ENCODE measurements at places on chromosomes 11 and 22.

DNA sequence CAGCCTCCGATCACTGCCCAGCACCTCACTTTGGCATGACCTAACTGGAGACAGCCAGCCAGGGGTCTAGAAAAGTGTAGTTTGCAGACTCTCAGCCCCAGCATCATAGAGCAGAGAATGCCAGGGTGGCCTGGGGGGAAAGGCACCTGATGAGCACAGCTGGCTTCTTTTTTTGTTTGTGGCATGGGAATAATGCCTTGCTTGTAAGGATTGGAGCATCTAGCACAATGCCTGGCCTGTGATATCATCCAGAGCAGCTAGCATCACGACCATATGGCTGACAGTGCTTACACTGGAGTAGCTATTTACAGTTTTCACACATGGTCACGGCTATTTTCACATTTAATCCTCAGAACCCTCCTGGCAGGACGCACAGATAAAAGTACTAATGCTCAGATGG lies 594.8 kb upstream of the B3GAT1 start:
- DNase-seq = peak; percentile 61

- DNase-seq = no peak
Measured at GRCh38 chr11:75562836-75563484, 907 bp downstream of the SERPINH1 start.

- no peak for DNase-seq
Measured at GRCh38 chr11:61413496-61413895, 16.3 kb downstream of the CPSF7 start.

- DNase-seq = no peak
Measured at GRCh38 chr11:64314805-64315561, 2.4 kb downstream of the TRMT112 start.

DNA sequence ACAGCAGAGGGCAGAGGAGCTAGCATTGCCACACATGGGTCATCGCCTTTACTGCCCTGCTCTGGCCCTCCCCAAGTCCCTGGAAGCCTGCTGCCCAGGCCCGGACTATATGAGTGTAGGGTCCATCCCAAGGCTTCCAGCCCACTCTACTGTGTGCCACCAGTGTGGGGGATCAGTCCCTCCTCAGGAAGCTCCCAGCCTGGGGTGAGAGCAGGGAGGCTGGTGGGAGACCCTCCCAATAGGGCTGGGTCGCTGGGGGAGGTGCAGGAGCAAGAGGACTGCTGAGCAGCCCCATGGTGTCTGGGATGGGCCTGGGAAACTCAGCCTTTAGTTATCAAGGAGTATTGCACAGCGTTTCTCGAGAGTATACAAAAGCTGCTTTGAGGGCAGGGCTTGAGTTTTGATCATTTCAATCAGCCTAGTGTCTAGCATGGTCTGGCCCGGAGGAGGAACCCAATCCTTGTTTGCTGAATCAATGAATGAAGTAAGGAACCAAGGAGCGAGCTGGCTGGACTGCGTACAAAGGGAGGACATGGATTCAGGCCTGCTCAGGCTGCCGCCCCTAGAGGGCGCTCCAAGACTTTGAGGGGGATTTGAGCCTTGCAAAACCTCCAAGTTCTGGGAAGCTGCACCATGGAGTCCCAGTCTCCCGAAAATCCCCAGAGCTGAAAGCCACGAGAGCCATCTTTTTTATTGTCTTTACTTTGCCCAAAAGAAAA lies 89.0 kb upstream of the PARVA start:
- DNase-seq = peak; percentile 80

GRCh38 chr11:128929991-128930390 lies 12.7 kb downstream of the TP53AIP1 start:
- DNase-seq = no peak

DNA sequence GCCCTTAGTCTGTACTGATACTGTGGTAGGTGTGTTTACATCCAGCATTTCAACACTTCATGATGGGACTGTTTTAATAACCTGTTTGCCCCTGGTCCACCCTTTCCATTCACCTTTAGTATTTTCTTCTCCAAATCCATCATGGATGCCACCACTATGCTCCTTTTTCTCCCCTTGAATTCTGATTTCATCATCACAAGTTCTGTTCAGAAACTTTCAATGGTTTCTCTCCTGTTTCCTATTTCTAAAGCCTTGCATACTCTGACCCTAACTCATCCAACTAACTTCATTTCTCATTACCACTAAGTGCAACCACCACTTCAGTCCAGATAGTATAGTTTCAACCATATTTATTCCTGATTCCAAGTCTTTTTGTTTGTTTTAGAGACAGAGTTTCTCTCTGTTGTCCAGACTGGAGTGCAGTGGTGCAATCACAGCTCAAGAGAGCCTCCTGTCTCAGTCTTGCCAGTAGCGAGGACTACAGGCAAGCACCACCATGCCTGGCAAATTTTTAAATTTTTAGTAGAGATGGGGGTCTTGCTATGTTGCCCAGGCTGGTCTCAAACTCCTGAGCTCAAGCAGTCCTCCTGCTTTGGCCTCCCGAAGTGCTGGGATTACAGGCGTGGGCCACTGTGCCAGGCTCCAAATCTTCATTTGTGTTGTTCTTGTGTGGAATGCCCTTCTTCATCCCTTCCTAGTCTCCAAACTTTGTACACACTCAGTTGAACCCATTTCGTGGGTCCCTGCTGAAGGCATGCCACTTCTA lies 1.2 kb upstream of the LIN7C start:
- DNase-seq = no peak

GRCh38 chr11:48087974-48088681 lies 107.8 kb downstream of the PTPRJ start:
- DNase-seq = no peak

DNA sequence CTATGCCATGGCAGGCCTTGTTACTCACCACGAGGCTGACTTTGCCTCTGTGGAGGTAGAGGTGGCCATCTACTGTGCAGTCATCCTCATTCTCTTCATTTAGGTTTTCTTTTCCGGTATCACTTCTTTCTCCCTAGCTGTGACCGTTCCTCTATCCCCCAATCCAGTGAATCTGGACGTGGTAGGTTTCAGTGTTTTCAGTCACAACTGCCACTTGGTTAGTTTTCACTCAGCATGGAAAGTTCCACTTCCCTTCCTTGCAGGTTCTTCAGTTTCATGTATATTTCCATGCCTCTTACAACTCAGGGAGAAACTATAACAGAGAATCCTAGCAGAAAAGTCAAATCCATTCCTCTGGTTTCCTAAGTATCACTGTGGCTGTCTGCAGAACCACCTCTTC lies 1.9 kb downstream of the HPS4 start:
- DNase-seq = no peak

- DNase-seq = no peak
Measured at GRCh38 chr11:19352072-19352770, 111.5 kb upstream of the E2F8 start.

- DNase-seq = no peak
Measured at GRCh38 chr11:129040934-129041333, 98.3 kb upstream of the TP53AIP1 start.

GRCh38 chr11:68282141-68282860 lies 10.5 kb upstream of the C11orf24 start:
- DNase-seq = no peak

DNA sequence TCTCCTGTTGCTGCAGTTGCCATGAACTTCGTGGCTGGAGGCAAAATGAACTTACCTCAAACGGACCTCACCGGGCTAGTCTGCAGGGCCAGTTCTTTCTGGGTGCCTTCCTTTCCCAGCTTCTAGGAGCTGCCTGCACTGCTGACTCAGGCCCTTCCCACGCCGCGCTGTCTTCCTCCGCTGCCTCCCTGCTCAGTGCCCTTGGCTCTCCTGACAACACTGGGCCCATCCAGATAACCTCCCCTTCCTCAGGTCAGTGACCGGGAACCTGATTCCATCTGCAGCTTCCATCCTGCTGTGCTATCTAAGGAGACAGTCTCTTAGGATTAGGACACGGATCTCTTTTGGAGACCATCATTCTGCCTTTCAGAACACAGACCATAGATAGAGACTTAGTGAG lies 19.3 kb downstream of the MOB2 start:
- no peak for DNase-seq

- no peak for DNase-seq
Measured at GRCh38 chr22:36726007-36726380, 22.4 kb upstream of the CACNG2 start.

DNA sequence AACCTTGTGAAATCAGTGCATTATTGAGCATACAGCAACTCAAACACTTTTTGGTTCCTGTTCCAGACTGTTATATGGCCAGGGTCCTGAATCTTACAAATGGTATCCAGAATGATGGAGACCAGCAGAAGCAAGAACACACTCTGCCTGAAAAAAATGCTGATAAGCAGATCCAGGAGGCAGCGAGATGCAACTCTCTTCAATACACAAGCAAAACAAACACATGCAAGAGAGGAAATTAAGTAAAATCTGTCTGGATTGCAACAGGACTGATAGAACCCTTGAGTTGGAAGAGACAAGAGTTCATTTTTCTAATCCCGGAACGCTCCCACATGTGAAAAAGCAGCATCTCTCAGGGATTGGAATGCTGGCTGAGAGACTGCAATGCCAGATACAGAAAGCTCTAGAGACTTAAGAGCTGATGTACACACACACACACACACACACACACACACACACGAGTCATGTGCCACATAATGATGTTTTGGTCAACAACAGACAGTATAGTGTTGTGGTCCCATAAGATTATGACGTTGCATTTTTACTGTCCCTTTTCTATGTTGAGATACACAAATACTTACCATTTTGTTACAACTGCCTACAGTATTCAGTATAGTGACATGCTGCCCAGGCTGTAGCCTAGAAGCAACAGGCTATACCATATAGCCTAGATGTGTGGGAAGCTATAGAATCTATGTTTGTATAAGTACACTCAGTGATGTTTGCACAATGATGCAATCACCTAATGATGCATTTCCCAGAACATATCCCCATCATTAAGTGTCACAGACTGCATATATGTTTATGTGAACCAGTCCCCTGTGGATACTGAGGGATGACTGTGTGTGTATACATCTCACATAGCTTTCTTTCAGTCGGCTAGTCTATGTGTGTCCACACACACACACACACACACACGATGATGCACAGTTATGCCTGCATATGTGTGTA lies 406.6 kb downstream of the LARGE1 start:
- no peak for DNase-seq

GRCh38 chr22:35634943-35635540 lies 13.2 kb upstream of the APOL6 start:
- no peak for DNase-seq

DNA sequence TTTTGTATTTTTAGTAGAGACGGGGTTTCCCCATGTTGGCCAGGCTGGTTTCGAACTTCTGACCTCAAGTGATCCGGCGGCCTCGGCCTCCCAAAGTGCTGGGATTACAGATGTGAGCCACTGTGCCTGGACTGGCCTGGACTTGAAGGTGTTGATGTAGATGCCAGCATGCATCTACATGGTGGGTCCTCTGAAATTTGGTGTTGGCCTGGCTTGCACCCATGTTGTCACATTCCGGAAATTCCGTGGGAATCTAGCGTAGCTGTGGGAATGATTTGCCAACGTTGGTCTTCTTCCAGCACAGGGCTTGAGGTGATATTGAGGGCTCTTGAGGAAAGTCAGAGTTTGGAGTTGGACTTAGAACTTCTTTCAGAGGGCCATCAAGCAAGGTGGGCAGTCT lies 6.5 kb downstream of the PACS1 start:
- no peak for DNase-seq

- peak; percentile 6 for DNase-seq
Measured at GRCh38 chr11:75188671-75189070, 37.8 kb downstream of the SLCO2B1 start.

GRCh38 chr22:38258895-38259294 lies 13.9 kb downstream of the TMEM184B start:
- DNase-seq = no peak

DNA sequence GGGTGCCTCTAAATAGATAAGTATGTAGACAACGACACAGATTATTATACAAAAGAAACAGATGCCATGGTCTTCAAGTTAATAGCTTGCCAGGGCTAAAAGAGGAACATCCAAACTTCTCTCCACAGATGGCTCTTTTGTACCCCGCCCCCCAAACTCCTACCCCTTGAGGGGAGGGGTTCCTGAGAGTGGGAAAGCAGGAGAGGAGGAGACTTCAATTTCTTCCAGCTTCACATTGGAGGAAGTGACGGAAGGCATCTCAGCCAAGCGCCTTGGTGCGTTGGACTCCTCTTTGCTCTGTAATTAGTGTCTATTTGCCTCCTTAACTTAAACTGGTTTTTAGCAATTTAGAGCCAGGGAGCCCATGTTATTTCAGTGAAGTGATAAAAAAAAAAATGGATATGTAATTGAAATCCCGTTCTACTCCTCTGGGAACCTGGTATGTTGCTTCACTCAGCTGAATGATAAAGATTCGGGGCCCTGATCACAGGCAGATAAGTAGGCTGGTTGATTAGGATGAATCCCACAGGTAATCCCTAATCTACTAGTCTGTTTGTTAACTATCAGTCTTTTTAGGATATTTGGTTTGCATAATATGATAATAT lies 580.9 kb upstream of the CADM1 start:
- no peak for DNase-seq

GRCh38 chr11:44633641-44634040 lies 68.2 kb downstream of the CD82 start:
- DNase-seq = no peak

GRCh38 chr11:30206249-30206996 lies 24.4 kb upstream of the FSHB start:
- no peak for DNase-seq

GRCh38 chr11:80227915-80228314 lies 787.1 kb upstream of the TENM4 start:
- no peak for DNase-seq

DNA sequence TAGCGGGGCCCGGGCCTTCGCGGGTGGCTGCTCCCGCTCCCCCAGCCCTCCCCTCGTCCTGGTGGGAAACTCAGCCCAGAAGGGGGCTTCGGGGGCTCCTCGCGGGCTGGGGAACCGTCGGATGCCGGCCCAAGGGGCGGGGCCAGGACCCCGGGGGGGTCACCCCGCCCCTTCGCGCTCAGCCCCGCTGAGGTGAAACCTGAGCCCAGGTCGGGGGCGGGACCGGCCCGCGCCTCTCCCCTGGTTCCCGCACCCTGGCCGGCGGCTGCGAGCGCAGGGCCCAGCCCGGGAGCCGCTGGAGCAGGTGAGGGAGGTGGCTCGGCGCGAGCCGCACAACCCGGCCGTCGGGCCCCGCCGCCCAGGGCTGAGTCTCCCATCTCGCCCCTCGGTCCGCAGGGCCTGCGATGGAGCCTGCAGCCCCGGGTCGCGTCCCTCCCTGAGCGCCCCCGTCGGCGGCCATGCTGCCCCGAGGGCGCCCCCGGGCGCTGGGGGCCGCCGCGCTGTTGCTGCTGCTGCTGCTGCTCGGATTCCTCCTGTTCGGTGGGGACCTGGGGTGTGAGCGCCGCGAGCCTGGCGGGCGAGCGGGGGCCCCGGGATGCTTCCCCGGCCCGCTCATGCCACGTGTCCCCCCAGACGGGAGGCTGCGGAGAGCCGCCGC lies at the start of gene LARGE2:
LARGE2 (plus strand) TSS at position 232 of the 658 bp plus-strand sequence; CDS start at position 459, 227 bp downstream.
- DNase-seq = no peak

DNA sequence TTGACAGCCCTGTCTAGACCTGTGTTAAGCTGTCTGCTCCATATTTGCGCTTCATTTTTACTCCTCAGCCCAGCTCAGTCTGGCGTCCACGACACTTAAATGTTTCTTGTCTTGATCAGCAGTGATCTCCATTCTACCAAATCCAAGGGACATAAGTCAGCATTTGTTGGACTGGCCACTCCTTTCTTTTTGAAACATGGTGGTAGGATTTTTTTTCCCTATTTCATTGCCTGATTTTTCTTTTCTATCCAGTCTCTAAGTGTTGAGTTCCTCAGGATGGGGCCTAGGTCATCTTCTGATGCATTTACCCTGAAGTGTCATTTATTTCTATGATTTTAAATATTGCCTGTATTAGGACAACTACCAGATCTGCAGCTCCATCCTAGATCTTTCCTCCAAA lies 873 bp downstream of the NCAPH2 start:
- DNase-seq = no peak
